ENCODE measurements at places on chromosomes 1 and 21.

DNA sequence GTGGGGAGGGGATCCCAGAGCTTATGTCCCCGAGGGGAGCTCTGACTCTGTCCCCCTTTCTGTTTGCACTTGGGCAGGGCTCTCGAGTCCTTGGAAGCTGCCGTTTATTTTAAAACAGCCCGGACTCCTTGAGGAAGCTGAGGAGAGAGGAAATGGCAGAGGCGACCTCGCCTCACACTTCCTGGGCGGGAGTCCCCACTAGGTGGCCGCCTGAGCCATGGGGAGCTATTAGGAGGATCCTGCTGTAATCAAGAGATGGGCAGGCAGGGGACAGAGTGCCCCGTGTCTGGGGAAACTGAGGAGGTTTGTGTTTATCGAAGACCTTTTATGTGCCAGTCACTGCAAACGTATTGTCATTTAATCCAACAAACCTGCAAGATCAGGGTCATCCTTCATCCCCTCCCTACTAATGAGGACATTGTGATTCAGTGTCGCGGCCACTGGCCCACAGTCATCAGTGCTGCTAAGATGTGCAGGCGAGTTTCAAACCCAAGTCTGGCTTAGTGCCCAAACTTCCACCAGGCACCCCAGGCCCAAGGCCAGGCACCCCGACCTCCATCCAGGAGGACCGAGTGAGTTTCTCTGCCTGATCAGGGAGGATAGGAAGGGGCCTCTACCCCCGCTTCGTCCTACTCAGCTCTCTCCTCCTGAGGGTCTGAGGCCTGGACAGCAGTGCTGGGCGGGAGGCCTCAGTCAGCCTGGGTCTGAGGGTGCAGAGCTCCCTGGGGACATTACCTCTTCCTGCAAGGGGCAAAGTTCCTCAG, 316.9 kb upstream of the VAMP3 start:
- no peak for DNase-seq

DNA sequence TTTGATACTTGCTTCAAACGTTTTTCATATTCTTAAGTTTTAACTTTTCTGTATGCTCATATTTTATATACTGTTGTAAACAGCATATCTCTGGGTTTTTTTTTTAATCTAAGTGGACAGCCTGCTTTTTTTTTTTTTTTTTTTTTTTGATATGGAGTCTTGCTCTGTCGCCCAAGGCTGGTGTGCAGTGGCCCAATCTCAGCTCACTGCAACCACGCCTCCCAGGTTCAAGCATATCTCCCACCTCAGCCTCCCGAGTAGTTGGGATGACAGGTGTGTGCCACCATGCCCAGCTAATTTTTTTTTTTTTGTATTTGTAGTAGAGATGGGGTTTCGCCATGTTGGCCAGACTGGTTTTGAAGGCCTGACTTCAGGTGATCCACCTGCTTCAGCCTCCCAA, 1.2 kb downstream of the TBCE start:
- DNase-seq = no peak

GRCh38 chr1:233304489-233305102, 9.1 kb upstream of the PCNX2 start:
- no peak for DNase-seq

DNA sequence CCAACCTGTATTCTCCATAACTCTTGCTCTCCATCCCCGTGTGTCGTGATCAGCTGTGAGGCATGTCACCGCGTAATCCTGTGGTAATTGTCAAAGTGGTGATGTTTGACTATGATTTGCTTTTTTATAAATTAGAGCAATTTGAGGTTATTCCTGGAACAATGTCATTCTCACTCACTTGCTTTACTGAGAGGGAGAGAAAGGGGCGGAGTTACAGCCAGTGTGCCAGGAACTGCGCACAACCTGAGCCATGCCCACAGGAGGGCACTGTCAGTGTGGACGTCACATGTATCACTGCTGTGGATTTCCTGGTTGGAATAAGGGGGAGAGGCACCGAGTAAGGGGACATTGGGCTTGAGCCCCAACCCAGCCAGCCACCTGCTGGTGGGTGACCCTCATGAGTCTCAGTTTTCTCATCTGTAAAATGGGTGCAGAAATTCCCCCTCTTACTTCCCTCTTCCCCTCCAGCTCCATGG, 6.9 kb downstream of the ADGRB2 start:
- DNase-seq = no peak

DNA sequence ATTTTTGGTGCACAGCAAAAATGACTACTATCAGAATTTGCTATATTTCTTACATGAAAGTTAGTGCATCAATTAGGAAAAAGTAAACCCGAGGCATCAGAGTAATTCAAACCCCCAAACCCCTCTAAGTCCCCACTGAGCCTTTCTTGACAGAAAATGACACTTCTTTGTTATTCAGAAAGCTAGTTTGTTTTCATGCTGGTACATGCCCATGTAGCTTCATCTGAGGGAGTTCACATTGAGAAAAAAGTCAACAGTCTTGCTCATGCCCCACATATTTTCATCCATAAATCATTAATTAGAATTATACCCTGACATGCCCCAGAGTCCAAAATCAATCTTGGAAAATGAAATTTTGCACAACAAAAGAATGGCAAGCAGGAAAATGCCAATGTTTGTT, 39.9 kb upstream of the PDC start:
- no peak for DNase-seq

Measured in fibroblast of skin of left quadriceps (primary cell).